ENCODE measurements at places on chromosomes 12 and 14.

DNA sequence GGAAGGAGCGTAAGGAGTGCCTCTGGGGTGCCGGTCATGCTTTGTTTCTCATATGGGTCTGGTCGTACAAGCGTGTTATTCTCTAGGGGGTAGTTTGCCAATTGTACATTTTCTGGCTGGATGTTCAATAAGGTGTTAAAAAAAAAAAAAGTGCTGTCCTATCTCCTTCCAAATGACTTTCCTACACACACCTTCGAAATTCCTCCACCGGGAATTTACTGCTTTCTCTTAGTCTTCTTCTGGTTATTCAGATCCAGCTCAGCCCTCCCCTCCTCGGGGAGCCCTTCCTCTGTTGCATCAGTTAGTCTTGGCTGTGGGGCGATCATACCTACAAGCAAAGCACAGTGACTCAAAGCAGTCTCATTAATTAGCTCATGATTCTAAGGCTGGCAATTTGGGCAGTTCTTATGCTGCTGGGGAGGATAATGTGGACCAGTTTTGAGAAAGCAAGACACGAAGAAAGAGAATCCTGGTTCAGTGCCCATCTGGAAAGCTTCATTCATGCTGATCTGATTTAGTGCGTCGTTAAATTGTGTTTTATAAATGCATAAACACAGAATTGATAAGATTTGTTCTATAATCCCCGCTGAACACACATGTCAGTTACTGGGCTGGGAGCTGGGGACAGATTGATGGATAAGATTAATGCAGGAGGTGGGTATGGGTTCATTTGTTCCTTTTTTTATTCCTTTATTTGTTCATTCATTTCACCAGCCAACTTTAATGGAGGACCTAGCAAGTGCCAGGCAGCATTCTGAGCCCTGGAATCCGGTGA lies 9.2 kb upstream of the CLMN start:
- DNase-seq = peak; percentile 15

GRCh38 chr12:56189099-56189917 lies at the start of gene SMARCC2:
TSS of gene SMARCC2 (minus strand) at chr12:56189483. CDS start at chr12:56189461, 22 bp downstream.
- DNase-seq = peak; percentile 78

DNA sequence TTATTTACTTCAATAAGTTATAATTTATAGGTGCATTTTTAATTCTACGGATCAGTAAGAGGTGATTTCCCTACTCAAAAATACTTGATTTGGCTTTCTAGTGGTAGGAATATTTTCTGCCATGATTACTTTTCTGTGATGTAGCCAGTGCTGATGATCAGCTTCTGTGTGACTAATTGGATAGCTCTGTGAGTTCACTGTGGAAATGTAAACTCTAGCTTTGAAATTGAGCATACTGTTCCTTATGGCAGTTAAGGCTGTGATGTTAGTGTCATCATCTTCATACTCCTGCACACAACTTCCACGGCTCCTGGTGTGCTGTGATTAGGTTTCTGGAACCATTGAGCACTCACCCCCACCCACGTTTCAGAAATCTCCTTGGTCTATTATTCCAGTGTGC lies 48.2 kb downstream of the PLEKHA5 start:
- no peak for DNase-seq

DNA sequence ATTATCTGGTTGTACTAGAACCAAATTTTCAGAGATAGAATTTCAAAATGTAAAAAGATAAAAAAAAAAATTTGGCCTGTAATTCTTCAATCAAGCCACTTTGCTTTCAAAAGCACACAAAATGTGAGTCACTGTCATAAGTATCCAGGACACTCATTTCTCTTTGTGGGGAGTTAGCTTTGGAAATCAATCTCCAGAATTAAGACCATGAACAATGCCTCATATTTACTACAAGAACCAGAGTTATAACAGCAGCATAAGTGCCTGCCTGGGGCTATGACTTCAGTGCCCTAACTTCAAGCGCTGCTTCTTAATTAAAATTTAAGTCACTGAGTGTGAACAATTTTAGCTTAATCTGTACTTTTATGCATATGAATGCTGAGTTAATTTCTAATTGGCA lies 162.1 kb downstream of the C12orf42 start:
- no peak for DNase-seq

- DNase-seq = no peak
Measured at GRCh38 chr12:85367936-85368335, 87.9 kb downstream of the ALX1 start.

- no peak for DNase-seq
Measured at GRCh38 chr12:40697566-40698259, 5.5 kb downstream of the CNTN1 start.

DNA sequence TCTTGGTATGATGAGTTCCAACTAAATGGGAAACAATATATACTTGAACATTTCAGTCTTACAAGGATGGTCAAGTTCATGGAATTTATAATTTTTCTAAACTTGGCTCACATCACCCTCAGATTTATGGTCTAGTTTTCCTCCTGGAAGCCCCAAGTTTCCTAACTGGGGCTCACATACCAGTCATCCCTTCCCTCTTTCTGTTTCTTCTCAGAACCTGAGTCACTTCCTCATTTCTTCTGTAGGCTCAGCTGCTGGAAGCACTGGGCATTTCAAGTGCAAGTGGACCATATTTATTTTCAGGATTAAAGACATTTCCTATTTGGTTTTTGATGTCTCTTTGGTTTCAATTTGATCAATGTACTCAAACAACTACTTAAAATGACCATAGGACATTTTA lies 55.4 kb downstream of the GRIP1 start:
- DNase-seq = no peak

DNA sequence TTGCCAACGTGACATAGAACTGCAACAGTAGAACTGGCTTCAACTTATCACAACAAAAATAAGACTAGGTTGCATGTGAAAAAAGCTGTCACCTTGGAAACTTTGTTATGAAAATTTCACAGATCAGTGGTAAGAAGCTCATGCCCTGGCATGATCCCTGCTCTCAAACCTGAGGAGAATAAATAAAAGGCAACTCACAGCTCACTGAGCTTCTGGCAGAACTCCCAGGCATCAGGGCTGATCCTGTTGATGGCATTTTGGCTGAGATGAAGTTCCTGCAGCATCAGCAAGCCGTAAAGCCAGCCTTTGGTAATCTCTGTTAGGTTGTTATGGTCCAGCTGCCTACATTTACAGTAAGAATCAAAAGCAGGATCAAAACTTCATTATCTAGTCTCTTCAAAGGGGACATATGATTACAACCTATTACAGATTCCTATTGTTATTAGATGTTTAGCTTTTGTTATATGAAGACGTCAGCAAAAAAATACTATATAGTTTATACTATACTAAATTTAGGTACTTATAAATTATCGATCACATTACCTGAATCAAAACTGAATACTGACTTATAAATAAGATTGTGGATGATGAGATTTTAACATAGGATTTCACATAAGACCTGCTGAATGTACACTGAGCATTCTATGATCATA lies 32.0 kb downstream of the LRIG3 start:
- DNase-seq = peak; percentile 62

DNA sequence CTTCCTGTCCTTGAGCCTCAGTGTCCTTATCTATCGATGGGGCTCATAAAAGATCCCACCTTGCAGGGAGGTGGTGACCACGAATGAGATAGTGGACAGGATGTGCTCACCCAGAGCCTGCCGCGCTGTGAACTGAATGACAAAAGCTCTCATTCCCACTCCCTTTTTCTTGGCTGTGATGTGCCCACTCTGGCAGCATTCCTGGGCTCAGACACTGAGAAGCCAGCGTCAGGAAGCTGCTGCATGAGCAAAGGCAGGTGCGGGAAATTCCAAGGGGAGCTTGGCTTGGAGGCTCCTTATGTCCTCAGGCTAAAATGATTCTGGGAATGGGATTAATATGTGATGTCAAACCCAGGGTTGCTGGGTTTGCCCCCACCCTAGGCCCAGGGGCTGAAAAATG lies 61.6 kb downstream of the EFCAB11 start:
- DNase-seq = no peak

DNA sequence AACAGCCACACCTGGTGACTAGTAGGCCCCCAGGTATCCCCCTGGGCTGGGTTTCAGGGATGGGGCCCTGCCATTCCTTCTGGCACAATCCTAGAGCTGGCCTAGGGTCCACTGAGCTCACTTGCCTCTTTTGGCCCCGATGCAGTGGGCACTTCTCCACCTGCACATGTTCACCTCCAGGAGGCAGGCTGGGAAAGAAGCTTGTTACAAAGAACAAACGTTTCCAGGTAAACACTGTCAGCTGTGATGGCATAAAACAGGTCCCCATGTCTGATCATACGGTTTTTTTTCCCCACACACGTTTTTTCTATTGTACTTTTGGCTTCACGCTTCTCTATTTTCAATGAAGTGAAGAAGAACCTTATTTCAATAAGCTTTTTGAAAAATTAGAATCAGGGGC lies 15.8 kb upstream of the HVCN1 start:
- no peak for DNase-seq

GRCh38 chr14:99930420-99931274 lies 134.6 kb upstream of the EVL start:
- no peak for DNase-seq

GRCh38 chr12:129246630-129247029 lies 393.4 kb downstream of the GLT1D1 start:
- DNase-seq = no peak

- no peak for DNase-seq
Measured at GRCh38 chr12:22474970-22475720, 69.2 kb downstream of the C2CD5 start.

- DNase-seq = no peak
Measured at GRCh38 chr12:125633686-125634085, 568.5 kb downstream of the AACS start.

DNA sequence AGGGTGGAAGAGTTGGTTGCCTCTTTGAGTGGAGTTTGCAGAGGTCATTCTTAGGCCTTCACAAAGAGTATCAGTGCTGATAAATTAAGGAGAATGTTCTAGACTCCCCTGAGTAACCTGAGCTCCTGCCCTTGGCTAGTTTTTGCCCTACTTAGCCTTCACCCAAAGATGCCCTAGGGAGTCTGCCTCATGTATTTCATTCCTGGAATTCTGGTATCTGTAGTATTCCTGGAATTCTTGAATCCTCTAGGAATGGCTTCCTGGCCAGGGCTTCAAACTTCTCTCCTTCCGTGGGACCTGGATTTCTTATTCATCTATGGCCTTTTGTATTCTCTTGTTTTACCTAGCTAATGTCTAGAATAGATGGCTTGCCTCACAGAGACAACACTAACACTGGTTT lies 701.1 kb downstream of the NOVA1 start:
- DNase-seq = no peak

GRCh38 chr12:110743571-110744093 lies 941 bp upstream of the PPP1CC start:
- no peak for DNase-seq

DNA sequence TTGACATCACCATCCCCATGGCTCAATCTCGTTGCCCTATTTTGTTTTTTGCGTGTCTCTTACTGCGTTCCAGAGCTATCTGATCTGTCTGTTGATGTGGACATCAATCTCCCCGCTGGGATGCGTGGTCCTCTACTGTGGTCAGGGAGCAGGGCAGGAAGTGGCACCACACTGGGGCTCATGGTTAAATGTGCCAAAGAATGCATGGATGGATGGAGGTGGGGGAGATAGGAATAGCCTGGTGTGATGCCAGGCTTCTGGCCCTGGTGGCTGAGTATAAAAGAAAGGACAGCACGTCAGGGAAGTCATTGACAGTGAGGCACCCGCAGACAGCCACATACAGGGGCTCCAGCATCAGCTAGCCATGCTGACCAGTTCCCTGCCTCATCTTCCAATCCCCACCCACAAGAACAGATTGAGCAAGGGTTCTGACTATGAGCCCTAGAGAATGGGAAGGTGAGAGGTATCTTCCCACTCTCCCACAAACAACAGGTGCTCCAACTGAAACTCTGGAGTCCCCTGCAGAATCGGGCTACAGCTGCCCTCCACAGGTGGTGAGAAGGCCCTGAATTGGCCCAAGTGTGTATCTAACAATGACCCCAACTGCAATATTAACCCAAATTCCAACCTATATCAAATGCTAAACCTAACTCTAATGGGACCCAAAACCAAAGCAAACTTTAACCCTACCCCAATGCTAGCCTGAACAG lies 2.7 kb upstream of the BEGAIN start:
- no peak for DNase-seq

DNA sequence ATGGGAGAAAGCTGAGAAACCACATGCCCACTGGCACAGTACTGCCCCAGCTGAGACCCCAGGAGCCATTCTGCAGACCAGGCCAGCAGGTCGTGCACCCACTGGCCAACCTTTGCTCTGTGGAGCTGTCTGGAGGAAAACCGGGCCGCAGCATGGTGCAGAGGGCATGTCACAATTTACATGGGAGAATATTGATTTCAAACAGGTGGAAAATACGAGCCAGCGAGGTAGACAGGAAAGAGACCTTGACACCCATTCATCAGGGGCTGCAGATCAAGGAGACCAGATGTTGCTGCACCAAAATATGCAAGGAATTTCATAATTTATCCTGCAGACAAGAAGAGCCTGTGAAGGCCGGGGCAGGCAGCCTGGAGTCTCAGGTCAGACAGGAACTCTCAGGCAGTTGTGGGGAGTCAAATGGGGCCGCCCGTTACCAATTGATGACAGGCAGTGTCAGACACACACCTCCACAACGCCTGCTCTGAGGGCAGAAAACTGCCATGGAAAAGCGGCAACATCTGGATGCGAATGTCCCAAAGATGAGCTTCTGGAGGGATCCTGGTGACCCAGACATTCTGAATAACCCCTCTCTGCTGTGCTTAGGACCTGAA lies 74.6 kb upstream of the BCL11B start:
- DNase-seq = no peak

GRCh38 chr12:104877103-104877705 lies 80.9 kb downstream of the SLC41A2 start:
- DNase-seq = peak; percentile 51

DNA sequence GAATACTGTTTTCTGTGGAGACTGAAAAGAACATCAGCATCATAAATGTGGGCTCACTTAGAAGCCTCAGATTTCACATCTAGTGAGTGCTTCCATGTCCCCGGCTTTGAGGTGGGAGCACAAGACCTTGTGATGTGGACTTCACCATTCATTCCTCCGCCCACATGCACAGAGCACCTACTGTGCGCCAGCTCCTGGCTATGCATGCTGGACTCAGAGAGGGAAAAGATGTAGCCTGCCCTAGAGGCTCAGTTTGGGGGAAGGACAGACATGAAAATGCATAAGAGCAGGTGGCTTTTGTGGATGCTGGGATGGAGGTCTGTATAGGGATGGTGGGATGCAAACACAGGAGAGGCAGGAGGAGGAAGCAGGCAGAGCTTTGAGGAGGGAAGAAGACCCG lies 65.0 kb downstream of the SERPINA3 start:
- DNase-seq = no peak

DNA sequence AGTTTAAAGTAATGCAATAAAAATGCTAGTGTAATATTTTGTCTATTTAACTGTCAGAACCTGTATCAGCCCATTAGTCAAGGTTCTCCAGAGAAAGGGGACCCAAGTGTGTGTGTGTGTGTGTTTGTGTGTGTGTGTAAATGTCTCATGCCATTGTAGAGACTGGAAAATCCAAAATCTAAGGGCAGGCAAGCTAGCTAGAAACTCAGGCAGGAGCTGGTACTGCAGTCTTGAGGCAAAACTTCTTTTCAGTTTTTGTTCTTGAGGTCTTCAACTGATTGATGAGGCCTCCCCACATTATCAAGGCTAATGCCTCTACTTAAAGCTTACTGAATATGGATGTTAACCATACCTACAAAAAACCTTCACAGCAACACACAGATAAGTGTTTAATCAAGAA lies 126.7 kb downstream of the PRKD1 start:
- DNase-seq = no peak

All from stromal cell of bone marrow (primary cell).